Caki2 (cell line): ENCODE measurements at places on chromosomes 7 and 10. TPM values are rescaled to one million over a fixed set of nuclear protein-coding genes. Genes with fewer than 3 reads are reported as not detected.

DNA sequence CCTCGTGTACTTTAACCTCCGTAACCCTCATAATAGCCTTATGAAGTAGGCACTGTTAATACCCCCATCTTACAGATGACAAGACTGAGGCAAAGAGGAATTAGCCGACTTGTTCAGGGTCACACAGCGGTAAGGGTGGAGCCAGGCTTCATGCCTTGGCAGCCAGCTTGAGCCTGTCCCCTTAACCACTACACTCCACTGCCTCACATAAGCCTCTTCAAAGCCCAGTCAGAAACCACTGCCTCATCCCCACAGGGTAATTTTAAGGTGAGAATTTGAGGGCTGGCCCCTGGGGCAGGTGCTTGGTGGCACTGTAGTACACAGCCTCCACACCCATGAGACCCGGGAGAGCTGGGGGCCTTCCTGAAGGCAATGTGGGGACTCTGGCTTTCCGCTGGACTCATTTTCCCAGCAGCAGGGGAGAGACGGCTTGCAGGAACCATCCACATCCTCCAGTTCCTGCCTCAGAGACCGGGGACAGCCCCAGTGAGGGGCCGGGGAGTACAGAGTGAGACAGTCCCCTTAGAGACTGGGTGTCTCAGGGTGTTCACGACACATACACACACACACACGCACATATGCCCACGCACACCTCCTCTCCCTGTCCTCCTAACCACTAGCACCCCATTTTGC, 7.6 kb upstream of the C10orf105 start:
- DNase-seq: no peak

DNA sequence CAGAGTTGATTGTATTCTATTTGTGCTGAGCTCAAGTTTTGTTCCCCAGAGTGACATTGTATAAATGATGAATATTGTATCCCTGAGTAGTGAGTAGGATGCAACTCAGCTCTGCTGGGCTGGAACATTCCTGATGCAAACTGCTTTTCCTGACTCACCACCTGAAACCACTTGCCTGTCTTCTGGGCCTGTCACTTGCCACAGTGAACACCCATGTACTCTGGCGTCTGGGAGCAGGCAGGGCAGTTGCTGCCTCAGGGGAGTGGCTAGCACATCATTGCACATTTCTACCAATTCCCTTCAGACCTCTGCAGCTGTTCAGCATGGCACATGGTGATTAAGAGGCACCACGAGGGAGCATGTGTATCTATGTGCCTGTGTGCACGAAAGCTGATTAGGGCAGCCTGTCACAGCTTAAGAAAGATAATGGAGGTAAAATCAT, 157.3 kb downstream of the SND1 start:
- DNase-seq: peak; percentile 75

DNA sequence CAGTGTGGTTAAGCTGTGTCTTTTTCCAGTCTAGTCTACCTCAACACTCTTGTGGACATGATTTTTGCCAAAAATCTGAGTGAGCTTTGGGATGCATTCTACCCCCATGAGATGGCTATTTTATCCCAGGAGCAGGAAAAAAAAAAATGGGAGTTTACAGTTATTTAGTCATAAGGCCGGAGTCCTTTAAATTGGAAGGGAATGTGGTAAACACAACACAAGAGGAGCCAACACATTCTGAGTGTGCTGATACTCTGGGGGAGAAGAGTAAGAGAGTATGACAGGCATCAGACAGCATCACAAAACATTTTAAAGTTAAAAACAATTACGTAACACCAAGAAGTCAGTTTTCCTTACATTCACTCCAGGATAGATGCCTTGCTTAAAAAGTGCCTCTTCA, 46.1 kb downstream of the C1GALT1 start:
- DNase-seq: no peak

The SPDYE1 gene
- not detected in 2 replicates for total RNA-seq

The TFAM gene
- 24.2 and 39.6 TPM in 2 replicates for total RNA-seq

GRCh38 chr10:60203993-60204618, 185.6 kb downstream of the ANK3 start:
- peak; percentile 6 for DNase-seq

The TMEM270 gene
- 1.7 TPM in 1 of 2 replicates, not detected in the other for total RNA-seq

DNA sequence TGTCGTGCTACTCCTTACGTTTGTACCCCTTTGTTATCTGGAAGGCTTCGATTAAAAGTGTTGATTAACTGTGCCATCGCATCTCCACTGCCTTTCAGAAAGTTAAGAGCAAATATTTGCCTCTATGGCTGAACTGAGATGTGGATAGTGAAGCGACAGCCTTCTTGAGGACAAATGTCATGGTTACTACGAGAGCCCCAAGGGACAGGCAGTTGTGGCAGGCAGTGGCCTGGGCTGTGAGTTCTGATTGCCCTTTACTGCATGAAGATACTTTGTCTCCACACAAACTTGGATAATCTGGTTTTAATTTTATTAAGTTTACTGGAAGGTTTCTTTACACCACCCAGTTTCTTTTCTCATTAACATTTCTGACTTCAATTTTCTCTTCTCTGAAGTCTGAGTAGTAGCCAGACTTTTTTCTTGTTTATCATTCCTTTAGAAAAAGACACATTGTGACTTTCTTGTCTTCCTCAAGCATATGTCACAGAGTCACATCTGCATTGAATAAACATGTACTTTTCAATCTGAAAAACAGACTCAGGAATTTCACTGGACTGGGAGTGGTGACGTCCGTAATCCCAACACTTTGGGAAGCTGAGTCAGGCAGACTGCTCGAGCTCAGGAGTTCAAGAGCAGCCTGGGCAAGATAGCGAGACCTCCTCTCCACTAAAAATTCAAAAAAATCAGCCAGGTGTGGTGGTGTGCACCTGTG, 1.5 kb downstream of the TAS2R41 start:
- DNase-seq: no peak

GRCh38 chr10:5529702-5530411, 5.1 kb downstream of the CALML3 start:
- no peak for DNase-seq

- no peak for DNase-seq
Observed at GRCh38 chr10:67722113-67722512, 26.1 kb upstream of the CTNNA3 start.

DNA sequence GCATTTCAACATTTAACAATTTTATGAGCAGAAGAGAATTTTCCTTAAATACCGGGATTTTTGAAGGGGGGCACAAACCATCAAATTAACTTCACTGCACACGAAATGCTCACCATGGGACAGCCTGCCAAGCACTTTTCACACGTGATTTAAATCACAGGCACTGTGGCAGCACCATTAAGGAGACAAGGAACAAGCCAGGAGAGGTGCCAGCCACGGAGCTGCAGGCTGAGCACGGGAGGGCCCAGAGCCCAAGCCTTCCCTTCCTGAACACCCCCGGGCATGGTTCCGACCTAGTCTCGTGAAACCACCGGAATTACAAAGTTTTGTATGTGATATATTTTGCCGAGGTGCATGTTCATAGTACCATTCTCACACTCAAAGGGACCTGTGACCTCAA, 13.4 kb downstream of the PITRM1 start:
- DNase-seq: no peak

The SAMD9 gene
- total RNA-seq: 4.0 and 6.4 TPM in 2 replicates

The ACHE gene
- not detected in 2 replicates for total RNA-seq

GRCh38 chr10:43598446-43598845, 7.8 kb upstream of the ZNF485 start:
- DNase-seq: no peak

The GPRIN2 gene
- total RNA-seq: 4.3 and 6.3 TPM in 2 replicates

- peak; percentile 2 for DNase-seq
Observed at GRCh38 chr7:70640266-70640833, 491.6 kb upstream of the GALNT17 start.

DNA sequence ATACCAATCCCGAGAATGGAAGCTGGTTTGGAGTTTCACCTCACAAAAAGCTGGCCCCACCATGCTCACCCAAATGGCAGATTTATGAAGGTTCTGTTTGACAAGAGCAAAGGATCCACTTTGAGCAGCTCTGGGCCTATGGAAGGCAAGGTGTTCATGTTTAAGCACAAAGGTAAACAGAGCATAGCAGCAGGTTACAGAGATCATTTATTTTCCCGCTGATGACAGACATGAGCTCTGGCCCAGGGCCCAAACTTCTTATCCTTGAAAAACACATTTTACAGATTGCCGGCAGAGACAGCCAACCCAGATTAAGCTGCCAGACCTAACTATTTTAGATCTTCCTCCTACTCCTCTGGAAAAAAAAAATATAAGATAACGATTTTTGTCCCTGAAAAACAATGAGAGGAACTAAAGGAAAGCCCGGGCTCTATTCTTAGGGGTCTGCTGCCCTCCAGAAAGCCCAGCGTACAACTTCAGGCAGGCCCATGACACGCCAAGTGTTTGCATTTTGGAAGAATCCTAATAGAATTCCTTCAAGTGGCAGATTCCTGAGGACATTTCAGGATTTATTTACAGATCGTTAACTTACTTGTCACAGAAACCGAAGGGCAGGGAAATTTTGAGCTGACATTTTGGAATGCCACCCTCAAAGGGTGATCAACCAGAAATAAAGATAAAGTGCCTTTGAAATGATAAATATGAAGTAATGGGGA, 40.0 kb downstream of the SYPL1 start:
- no peak for DNase-seq

The FAM107B gene
- 95.9 and 125 TPM in 2 replicates for total RNA-seq

The VWA2 gene
- not detected in 2 replicates for total RNA-seq

The MCM7 gene
- total RNA-seq: 225 and 243 TPM in 2 replicates

The TEX36 gene
- total RNA-seq: not detected in 2 replicates

GRCh38 chr7:88377434-88377833, 70.7 kb upstream of the STEAP4 start:
- DNase-seq: no peak

The PSPH gene
- total RNA-seq: 84.5 and 150 TPM in 2 replicates

- DNase-seq: no peak
Observed at GRCh38 chr10:10959666-10960065, 58.0 kb upstream of the CELF2 start.

The COG5 gene
- total RNA-seq: 38.5 and 43.3 TPM in 2 replicates

DNA sequence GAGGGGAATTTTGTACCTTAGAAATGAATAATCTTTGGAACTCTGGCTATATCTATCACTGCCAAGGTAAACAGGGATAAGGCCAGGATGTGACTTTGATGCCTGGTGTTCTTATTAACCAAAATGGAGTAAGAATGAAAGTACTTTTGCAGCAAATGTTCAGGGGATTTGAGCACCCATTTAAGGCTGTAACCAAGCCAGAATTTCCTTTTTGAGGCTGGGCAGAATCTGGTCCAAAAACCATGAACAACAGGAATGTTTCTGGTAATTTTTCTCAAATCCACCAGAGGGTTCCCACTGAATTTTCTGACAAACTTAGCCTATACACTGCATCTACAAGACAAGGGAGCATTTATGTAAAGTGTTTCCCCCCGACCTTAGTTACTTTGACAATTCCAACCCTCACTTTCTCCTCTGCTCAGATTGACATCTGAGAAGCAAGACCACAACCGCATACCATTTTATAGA, 120.6 kb downstream of the BAMBI start:
- DNase-seq: no peak

The PLPP4 gene
- total RNA-seq: 6.8 and 6.9 TPM in 2 replicates

- DNase-seq: no peak
Observed at GRCh38 chr7:1856888-1857441, 186.9 kb downstream of the ELFN1 start.

The PIK3AP1 gene
- 0.43 and 2.7 TPM in 2 replicates for total RNA-seq

DNA sequence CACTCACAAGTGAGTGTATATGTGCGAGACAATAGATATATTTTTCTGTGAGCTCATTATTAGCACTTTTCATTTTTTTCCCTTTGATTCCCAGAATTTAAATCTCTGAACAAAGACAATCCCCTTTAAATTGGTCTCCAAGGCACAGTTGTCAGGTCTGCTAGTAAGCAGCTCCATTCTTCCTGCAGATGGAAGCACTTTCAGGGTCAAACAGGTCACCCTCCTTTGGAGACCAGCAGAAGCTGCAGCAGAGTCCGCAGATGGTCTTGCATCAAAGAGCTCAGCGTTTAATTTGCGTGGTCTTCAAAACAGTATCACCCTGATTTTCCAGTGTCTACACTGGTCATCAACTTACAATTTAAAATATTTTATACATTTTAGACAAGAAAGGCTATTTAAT, 543.8 kb downstream of the ARL4A start:
- no peak for DNase-seq

The FAM241B gene
- total RNA-seq: 14.2 and 21.6 TPM in 2 replicates

GRCh38 chr10:59098387-59098786, 78.1 kb upstream of the PHYHIPL start:
- DNase-seq: no peak

DNA sequence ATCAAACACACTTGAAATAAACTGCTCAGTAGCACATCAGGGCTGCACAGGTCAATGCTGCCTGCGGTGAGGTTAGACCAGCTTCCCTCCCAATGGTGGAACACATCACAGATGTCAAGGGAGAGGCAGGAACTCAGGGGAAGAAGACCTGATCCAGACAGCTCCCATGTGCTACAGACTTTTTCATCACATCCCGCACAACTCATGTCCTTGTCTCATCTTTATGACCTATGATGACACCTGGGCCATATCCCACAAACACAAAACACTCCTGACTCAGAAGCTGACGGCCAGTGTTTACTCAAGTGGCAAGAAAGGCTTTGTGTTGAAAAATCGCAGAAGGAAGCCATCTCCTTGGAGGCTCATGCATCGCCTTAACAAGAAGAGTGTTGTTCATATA, 91.6 kb downstream of the HTR5A start:
- DNase-seq: no peak

GRCh38 chr7:94933256-94933990, 26.0 kb downstream of the PPP1R9A start:
- no peak for DNase-seq

DNA sequence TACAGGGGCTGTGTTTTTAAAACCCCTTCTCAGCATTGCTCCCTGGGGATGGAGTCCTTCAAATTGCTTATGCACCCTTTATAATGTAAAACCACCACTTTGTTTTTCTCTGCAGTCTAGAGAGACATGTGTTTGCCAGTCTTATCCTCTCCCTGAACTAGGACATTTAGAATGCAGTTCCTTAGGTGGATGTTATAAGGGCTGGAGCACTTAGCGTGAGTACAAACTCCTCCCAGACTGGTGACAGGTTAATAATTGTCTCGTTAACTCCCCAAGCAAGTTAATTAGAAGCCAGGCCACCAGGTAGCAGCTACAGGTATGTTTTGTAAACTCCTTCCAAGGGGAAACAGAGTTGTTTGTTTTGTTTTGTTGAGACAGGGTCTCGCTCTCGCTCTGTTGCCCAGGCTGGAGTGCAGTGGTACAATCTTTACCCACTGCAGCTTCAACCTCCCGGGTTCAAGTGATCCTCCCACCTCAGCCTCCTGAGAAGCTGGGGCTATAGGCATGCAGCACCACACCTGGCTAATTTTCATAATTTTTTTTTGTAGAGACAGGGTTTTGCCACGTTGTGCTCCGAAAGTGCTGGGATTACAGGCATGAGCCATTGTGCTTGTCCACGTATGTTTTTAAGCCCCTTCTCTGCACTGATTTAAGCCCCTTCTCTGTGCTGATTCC, 100.2 kb downstream of the FAM107B start:
- peak; percentile 11 for DNase-seq

The LRIT1 gene
- total RNA-seq: not detected in 2 replicates

The ZNF862 gene
- total RNA-seq: 2.8 and 13.8 TPM in 2 replicates

The TAS2R5 gene
- 0.17 TPM in 1 of 2 replicates, not detected in the other for total RNA-seq

GRCh38 chr7:48289656-48290055, 118.4 kb downstream of the ABCA13 start:
- no peak for DNase-seq
